Choroid plexus epithelial cell (primary cell): ENCODE measurements at places on chromosomes 2 and 18.

DNA sequence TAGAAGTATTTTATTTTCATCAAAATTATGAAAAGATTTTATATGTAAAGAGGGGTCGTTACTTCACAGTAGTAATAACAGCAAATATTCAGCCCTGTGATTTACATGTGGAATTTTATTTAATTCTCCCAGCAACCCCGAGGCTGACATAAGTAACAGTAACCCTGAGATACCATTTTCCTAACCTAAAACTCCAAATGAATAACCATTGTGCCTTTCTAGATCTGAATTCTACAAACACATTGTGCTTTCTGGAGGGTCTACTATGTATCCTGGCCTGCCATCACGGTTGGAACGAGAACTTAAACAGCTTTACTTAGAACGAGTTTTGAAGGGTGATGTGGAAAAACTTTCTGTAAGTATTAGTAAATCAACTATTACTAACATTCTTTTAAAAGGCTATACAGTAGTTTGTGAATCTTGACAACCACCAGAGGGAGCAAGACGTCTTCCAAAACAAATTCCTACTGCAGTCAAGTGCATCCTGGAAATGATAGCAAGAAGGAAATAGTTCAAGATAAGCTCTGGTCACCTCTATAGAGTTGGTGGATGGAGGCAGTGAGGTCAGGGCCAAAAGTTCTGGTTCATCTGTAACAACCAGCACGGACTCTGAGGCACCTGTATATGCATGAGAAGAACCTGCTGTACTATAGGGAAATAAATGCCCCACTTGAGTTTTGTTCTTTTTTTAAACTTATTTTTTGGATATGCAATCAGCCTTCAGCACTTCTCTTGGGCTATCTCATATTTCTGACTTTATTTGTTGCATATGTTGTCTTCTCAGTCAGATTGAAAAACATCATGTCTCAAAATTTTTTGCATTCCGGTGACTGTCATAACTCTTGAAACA is 37.4 kb downstream of the ACTR2 start:
- DNase-seq = peak; percentile 95

DNA sequence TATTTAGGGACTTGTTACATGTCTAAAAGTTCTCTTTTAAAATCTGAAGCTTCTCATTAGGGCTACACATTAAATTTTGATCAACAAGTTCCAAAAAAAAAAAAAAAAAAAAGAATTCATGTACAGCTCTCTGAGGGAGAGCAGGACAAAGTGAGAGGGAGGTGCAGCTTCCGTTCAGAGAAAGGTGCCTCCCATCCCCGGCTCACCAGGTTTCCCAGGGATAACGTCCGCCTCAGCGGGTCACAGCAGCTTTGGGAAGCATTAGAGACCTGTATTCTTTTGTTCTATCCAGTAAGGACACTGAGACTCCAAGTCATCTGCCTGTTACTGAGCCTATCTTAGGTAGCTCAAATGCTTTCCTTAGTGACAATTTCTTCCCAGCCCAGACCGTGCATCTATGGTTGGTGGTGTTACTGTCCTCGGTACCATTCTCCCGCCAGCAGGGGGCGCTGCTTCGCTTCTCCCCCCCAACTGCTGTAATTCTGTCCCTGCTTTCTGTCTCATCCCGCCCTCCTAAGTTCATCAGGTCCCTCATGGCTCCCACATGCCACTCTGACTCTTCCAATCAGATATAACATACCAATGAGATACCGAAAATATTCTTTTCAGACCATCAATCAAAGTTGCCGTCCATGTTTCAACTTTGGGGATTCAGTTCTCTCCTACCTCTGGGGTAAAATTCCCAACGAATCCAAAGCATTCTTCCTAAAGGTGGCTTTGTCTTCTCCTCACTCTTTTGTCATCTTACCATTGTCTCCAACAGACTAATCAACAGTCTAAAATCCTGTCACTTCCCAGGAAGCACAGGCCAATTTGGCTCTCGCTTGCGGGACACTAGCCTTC is 466.5 kb downstream of the METTL4 start:
- DNase-seq = peak; percentile 77

DNA sequence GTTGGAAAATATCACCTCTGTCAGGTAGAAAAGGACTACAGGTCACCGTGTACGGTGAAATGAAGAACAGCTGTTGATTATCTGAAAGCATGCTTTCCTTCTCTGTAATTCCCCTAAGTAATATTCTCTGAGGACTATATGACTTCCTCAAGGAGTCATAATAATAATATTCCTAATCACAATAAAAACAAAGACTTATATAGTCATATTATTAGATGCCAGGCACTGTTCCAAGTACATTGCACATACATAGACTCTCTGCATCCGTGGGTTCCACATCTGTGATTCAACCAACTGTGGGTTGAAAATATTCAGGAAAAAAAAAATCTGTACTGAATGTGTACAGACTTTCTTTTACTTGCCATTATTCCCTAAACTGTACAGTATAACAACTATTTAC is 512.4 kb upstream of the ID2 start:
- peak; percentile 89 for DNase-seq

DNA sequence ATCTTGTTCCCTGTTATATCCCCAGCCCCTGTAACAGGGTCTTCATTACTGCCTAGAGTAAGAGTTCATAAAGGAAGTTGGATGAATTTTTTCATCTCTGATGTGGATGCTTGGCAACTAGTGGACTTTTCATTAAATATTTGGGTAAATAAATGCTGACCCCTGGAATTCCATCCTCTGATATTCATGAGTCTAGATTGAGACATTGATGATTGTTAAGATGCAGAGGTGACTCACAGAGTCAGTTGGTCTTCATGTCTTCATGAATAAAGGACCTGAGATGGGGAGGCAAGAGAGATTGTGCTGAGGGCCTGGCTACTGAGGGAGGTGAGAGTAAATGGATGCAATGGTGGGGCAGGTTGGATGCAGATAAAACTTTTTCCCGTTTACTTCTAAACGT is 132.7 kb upstream of the NT5C1B start:
- peak; percentile 39 for DNase-seq

GRCh38 chr2:71700658-71701397 is 247.5 kb downstream of the DYSF start:
- no peak for DNase-seq

GRCh38 chr2:91839904-91840868 is 3031.0 kb upstream of the TEKT4 start:
- DNase-seq = no peak
